ENCODE measurements at places on chromosomes 16 and 17.

DNA sequence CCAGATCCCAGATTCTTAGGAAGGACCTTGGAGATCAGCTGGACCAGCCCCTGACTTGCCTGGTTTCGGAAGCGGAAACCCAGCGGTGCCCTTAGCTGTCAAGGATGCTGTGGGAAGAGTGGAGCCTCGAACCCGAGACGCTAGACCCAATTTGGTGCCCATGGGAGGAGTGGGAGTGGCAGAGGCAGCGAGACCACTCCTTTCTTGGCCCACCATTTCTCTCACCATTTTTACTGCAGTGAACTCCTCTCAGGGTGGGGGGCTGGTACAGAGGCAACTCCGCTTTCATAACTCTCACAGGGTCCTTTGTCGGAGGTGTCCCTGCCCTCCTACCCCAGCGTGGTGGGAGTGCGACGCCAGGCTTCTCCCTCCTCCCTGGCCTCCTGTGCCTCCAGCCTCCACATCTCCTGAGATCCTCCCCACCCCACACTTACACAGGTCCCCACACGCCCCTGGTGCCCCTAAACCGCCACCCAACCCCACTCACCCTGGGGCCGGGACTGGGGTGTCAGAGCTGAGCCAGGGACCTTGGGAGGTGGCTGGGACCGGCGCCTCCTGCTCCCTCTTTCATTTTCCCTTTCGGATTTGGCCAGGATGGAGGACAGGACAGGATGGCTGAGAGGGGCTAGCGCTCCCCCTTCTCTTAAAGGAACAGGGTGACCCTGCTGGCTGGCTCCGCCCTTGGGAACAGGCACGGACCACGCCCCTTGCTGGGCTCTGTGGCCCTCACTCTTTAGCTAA lies at the start of gene GJD3:
Gene GJD3, minus strand, starts transcription at position 617 of the 741 bp plus-strand sequence. CDS start 922 bp downstream, outside the sequence.
- DNase-seq = peak; percentile 67

- no peak for DNase-seq
Observed at GRCh38 chr17:66468241-66469087, 166.1 kb downstream of the PRKCA start.

DNA sequence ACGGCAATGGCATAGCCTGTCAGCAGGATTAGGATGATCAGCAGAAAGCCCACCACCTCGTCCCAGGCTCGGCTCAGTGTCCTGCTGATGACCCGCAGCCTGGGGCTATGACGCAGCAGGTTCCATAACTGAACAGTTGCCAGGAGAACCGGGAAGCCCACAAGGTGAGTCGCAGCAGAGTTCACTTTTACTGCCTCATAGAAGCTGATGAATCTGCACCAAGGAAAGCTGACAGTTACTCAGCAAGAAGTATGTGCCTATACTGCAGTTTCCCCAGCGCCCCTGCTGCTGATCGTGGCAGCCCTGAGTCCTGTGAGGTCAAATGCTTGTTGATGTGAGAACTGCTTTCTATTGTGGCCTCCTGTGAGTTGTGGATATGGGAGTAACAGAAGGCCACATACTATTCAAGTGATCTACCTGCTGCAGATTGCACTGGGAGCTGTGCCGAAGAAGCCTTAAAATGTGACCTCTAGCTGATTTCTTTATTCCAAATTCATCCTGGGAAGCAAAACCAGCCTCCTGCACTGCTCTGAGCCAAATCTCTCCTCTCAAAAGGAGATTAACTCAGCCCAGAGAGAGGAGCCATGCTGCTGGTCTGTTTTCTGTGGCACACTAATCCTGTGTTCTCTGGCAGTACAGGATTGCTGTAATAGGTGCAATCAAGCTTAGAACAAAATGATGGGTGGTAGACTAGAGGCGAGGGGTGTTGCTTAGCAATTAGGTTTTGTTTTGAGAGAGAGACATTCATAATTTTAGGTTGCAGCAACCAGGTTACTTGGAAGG lies 38.8 kb downstream of the IST1 start:
- no peak for DNase-seq

DNA sequence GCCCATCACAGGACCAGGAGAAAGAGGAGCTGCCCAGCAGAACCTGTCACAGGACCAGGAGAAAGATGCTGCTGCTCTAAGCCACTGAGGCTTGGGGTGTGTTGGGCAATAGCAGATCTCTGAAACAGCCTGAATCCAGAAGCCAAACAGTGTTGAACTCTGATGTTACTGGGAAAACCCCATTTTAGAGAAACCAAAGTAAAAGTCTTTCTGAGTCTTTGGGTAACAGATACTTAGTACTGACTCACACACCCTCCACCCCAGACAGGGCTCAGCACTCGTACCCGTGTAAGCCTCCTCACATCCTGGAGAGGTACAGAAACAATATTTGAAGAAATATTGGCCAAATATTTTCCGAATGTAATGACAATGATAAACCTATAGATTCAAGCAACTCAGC lies 82.8 kb upstream of the GNG13 start:
- DNase-seq = no peak

DNA sequence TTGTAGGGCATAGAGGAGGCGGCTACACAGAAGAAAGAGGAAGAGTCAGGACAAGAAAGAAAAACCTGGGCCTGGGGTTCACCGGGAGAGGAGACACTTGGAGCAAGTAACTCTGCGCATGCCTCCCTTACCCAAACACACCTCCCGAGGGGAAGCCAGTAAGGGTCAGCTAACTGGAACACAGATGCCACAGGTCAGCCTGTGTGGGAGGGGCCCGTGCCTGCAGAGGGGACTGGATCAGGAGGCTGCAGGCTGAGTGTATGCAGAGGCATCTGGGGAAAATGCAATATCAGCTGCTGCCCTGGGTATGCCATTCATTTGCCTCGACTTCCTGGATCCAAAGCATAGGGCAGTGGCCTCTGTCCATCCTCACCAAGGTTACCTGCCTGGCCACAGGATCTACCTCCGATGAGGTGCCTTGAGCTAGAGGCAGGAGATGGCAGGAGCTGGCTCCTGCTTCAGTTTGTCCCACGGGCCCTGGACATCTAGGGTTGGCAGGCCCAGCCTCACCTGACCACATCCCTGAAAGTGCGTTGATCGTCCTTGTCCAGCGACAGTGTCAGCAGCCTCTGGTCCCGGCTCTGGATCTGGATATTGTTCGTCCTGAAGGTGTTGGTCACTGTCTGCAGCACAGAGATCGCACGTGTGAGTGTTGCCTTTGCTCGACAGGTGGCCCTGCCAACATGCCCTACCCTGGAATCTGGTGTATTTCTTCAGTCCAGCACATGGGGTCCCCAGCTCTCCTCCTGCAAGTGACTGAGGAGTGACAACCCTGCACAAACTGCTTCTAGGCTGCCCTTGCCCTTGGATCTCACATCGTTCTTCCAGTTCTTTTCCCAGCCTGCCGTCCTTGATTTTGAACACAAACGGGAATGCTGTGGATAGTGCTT lies 4.6 kb upstream of the MFSD6L start:
- DNase-seq = no peak

DNA sequence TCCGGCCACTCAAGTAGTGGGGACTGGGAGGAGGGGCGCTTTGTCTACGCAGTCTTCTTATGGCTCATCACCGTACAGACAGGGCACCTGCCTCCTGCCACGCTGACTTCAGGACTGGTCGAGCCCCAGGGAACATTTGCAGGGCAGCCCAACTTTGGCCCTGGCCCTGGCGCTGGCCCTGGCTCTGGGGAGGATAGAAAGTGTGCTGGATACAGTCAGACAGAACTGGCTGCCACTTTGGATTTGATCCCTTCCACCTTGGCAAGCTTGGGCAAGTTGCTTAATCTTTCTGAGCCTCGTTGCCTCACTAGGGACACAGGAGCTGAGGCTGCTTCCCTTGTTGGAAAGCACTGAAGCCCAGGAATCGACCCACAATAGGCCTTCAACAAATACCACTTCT lies 13.6 kb downstream of the LGALS9 start:
- no peak for DNase-seq

- DNase-seq = no peak
Observed at GRCh38 chr17:16583781-16584180, 14.8 kb upstream of the ZNF287 start.

GRCh38 chr16:68480084-68480995 lies 32.0 kb upstream of the SMPD3 start:
- DNase-seq = no peak

GRCh38 chr16:62135911-62136310 lies 99.7 kb upstream of the CDH8 start:
- DNase-seq = no peak

- no peak for DNase-seq
Observed at GRCh38 chr17:5571281-5571680, 13.0 kb downstream of the NLRP1 start.

DNA sequence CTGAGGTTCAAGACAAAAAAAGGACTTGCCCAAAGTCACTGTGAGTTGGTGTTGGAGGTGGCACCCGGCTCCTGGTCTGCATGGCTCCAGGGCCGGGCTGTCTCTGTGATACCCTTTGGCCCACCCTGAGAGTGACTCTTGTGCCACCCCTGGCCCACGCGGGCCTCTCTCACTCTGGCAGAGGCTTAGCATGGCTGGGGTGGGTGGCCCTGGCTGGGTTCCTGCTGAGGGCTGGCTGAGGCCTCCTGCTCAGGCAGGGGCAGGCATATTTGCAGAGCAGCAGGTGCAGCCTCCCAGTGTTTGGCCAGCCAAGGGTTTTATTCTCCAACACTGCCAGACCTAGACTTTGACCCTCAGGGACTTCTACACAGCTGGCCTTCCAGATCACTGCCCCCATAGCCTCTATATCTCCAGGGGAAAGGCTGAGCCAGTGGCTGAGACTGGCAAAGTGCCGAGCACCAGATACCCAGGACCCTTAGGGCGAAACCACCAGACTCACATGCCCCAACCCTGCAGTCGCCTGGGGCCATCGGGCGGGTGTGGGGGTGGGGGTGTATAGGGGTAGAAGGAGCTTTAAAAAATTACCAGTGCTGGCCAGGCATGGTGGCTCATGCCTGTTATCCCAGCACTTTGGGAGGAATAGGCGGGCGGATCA lies 21.5 kb upstream of the ADGRG1 start:
- no peak for DNase-seq

DNA sequence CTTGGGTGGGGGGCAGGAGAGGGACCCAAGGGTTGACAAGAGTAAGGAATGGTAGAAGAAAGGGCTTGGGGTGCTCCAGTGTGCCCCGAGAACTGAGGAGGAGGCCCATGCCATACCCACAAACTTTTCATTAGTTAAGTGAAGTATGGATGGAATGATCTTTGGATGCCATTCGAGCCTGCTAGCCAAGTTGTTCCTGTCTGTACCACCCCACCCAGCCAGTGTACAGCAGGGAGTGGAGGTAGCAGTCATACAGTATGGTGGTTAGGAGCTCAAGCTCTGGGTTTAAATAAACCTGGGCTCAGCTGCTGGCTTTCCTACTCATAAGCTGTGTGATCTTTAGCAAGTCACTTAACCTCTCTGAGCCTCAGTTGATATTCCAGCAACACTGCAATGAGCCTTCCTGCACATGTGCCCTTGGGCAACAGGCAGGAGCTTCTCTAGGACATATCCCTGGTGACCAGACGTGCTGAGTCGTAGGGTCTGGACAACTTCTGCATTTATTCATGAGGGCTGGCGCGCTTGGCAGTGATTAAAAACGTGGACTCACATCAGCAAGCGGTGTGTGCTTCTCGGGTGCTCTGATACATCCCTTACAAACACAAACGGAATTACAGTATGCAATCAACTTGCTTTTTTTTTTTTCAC lies 22.9 kb downstream of the ITPRIPL2 start:
- DNase-seq = no peak

DNA sequence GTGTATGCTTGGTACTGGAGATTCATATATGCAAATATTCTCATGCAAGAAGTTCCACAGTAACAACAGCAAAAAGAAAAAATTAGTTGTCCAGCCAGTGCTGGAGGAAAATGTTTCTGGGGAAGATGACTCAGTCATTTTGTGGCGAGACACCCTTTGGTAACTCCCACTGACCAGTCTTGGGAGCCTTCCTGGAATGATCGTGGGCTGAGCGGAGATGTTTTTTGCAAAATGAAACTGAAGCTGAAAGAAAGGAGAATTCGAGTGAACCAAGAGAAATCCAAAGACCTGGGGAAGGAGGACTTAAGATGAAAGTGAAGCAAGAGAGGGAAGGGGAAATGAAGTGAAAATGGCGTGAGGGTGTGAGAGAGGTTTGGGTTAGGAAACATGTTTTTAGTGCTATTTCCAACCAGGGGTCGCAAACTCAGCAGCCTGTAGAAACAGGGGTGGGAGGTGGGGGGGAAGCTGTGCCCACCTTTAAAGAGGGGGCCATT lies 5.2 kb downstream of the ITPRIPL2 start:
- DNase-seq = no peak

- no peak for DNase-seq
Observed at GRCh38 chr16:21253470-21253869, 20.0 kb downstream of the ANKS4B start.

GRCh38 chr17:81125573-81126081 lies 39.7 kb upstream of the PVALEF start:
- no peak for DNase-seq

DNA sequence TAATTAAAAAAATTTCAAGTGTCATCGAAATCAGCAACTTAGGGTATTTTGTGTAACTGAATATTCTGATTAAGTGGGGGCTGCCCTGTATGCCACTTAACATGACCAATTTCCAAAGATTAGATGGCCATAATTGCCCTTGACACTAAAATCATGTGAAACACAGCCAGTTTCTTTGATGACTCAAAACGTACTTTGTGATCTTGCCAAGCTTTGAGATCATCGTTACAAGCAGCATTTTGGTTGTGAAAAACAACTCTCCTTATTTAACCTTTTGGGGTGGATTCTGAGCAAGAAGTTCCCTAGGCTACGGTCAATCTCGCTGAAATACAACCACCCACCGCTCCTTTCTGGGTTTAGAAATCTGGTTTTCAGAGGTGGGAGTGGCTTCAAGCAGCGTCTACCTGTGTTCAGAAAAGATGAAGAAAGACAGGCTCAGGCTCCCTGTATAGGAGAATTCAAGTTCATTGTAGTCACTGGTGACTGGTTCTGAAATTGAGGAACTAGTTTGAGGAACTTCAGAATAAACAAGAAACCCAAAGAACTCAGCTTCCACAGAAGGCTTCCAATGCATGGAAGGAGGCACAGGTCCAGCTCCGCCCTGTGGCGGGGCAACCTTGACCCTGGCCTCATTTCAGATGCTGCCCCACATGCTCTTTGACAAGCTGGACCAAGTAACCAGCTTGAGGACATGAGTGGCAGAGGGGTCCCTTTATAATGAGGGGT lies 9.4 kb downstream of the MAP3K14 start:
- DNase-seq = no peak

- DNase-seq = peak; percentile 48
Observed at GRCh38 chr17:20008242-20009051, 712 bp upstream of the SPECC1 start.

GRCh38 chr17:64565563-64565962 lies 58.8 kb downstream of the CEP95 start:
- no peak for DNase-seq

DNA sequence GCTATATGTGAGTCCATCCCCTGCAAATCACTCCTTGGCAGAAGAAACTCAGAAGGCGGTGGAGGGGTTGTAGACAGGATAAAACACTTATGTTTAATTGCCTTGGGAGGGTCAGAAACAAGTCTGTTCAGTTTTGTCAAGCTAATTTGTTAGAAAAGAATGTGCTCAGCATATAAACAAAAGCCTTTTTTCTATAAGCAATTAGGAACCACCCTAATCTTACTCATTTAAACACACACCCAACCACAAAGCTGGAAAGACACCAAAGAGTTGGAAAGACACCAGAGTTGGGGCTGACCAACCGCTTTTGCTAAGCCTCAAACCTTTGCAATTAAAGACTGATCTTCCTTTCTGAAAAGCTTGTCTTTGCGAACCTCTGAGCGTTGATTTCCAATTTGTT lies 439.2 kb upstream of the ERCC4 start:
- DNase-seq = no peak

GRCh38 chr16:4378161-4378666 lies 6.6 kb downstream of the VASN start:
- DNase-seq = no peak

All from iPS-NIHi11 (cell line).